ENCODE measurements at places on chromosomes 1 and 21.

- DNase-seq: peak; percentile 45
Observed at GRCh38 chr21:34890724-34891612, 158.1 kb downstream of the RUNX1 start.

DNA sequence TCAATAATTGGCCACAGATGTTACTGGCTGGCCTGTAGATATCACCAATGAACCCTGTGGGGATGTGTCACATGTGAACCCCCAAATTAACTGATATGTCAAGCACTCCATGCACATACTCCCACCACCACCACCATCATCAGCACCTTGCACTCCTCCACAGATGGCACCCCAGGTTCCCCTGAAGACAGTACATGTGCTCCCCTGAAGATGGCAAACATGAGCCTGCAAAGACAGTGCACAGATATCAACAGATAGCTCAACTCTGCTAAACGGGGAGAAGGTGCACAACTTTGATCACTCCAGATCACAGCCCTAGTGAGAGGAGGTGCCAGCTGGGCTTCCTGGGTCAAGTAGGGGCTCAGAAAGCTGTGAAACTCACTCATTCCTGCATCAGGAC, 74.4 kb downstream of the CLCA4 start:
- no peak for DNase-seq

DNA sequence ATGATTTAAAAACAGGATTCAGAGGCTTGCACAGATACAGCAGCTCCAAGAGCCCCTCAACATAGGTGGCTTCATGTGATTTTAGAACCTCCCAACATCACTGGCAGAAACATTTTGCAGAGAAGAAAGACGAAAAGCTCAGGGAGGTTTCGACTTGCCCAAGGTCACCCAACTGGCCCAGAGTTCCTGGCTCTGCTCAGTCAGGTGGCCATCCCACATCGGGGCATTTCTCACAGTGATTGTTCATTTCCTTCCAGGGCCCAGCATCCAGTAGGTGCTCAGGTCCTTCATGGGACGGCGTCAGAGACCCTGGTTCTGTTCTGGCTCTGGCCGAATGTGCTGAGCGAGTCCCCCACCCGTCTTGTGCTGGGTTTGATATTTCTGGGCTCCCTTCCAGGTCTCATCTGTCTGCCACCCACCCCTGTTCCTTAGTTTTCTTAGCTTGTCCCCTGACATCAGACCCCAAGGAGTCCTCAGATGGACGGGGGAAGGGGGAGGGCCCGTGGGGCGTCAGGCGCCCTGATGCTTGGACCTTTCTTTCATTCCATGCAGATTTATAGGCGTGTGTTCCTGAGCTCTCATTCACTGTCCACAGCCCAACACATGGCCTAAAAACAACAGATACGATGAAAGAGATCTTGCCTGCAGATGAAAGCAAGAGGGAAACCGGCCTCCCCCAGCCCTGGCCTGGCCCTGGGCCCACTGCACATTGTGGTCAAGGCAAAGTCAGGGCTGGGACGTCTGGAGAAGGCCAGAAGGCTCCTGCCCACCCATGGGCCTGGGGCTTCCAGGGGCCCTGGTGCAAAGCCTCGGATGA, 123.1 kb upstream of the ZBTB40 start:
- no peak for DNase-seq

DNA sequence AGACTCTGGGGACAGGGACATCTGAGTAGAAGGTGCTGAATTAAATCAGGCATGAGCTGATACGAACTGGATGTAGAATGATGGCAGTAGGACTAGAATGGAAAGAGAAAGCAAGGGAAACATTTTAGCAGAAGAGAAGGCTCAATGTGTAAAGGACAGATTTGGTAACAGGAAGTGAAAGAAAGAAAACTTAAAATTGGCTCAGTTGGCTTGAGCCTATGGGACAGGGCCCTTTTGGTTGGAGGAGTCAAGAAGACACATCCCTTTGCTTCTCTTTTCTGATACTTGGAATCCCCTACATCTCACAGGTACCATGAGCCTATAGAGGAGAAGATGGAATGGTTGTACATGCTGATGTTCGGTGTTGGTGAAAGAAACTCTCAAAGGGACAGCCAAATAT, 300.6 kb upstream of the PLXNA2 start:
- DNase-seq: no peak

DNA sequence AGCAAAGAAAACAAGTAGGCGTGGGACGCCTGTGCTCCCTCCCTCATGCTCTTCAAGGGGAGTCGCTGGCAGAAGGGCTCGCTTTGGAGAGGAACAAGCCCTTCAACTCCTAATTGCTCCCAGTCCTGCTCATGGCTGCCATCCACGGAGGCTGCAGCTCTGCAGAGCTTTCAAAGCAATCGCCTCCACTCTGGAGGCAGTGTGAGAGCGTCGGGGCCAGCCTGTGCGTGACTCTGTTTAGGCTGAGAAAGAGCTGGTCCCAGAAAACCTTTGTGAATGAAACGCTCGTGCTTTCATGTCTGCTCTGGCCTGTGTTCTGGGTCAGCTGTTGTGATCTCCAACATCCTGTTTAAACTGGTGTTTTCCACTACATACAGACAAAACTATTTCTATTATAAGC, 23.9 kb upstream of the RUNX1 start:
- no peak for DNase-seq

- no peak for DNase-seq
Observed at GRCh38 chr21:39908265-39908923, 41.2 kb downstream of the PCP4 start.

DNA sequence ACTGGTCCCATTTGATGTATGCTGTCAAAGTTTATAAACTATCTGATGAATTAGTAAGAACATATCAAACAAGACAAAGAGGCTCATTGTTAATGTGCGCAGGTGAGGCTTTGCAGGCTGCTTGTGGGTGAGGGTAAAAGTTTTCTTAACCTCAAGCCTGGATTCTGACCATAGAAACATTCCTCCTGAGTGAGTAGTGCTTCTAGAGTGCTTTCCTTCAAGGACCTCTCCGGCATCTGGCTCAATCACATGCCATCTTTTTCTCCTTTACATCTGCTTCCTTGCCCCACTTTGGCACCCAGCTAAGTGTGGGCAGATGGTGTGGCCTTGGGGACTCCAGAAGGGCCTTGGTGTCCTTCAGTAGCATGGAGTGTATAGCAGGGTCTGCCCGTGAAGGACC, 104.0 kb downstream of the ROR1 start:
- DNase-seq: no peak

- no peak for DNase-seq
Observed at GRCh38 chr1:162145966-162146696, 76.6 kb downstream of the NOS1AP start.

- DNase-seq: no peak
Observed at GRCh38 chr1:43822040-43822690, 111.4 kb upstream of the ARTN start.

GRCh38 chr1:47830641-47831333, 166.4 kb downstream of the TRABD2B start:
- DNase-seq: no peak

DNA sequence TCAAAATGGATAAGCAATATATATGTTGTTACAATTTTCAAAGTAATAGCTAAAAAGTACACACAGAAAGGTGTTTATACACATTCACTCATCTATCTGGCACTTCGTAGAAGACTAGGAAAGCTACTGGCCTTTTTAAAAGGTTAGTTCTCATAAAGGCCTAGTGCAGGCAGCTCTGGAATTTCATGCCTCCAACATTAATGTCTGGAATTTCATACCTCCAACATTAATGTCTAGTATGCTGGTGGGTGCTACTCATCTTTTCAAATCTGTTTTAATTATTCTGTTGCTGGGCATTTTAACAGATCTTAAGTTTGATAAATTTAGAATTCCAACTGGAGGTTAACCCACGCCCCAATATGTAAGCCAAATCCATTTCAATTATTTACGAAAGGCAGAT, 124.2 kb downstream of the AKT3 start:
- no peak for DNase-seq

GRCh38 chr1:64251971-64252370, 48.5 kb downstream of the UBE2U start:
- no peak for DNase-seq

GRCh38 chr1:68173283-68173935, 58.9 kb downstream of the WLS start:
- no peak for DNase-seq

GRCh38 chr1:214707306-214708087, 104.5 kb downstream of the CENPF start:
- DNase-seq: no peak

GRCh38 chr1:30052178-30052577, 671.2 kb downstream of the MATN1 start:
- DNase-seq: no peak

GRCh38 chr21:42125571-42126544, 54.7 kb downstream of the UMODL1 start:
- DNase-seq: no peak

DNA sequence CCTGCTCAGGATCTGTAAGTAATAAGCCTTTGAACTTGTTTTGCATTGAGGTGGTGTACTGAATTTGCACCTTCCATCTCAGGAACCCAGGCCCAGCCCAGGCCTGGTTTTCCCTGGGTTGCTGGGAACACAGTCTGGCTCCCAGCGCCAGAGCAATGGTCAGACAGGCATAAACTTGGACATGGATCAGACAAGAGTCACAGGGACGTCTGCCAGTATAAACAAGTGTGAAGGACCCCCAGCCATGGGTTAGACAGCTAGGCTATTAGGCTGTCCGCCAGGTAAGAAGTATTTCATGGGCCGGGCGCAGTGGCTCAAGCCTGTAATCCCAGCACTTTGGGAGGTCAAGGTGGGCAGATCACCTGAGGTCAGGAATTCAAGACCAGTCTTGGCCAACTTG, 5.5 kb downstream of the IFNLR1 start:
- DNase-seq: no peak

DNA sequence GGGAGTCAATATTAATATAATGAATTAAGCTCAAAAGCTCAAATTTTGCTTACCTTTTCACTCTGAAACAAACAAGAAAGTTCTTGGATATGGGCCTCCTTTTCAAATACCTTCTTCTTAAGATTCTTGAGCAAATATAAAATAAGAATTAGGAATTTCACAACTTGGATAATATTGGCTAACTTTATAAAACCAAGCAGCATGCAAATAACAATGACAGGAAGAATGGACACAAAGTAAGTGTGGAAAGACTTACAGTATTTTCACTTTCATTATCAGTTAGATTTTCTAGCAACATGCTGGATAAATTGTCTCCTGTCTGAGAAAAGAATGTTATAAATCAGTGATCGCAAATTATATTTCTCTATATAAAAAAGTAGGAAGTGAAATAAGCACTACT, 13.2 kb downstream of the ODF2L start:
- DNase-seq: no peak

- no peak for DNase-seq
Observed at GRCh38 chr1:193156822-193157142, 29.6 kb downstream of the B3GALT2 start.

DNA sequence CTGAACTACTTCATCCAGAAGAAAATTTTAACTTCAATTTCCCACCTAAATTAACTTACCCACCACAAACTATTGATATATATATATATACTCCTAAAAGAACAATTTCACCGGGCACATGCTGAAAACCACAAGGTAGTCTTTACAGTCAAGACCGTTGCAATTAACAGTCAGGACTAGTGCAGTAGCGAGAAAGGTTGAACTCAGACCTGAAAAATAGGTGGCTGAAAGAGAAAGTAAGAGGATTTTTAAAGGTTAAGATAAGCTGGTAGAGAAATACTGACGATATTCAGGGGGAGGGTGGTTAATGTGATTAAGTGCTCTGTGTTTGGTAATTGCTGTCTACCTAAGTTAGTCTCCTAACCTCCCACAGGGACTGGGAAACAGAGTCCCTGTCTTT, 1153.5 kb upstream of the TMPRSS15 start:
- DNase-seq: no peak

DNA sequence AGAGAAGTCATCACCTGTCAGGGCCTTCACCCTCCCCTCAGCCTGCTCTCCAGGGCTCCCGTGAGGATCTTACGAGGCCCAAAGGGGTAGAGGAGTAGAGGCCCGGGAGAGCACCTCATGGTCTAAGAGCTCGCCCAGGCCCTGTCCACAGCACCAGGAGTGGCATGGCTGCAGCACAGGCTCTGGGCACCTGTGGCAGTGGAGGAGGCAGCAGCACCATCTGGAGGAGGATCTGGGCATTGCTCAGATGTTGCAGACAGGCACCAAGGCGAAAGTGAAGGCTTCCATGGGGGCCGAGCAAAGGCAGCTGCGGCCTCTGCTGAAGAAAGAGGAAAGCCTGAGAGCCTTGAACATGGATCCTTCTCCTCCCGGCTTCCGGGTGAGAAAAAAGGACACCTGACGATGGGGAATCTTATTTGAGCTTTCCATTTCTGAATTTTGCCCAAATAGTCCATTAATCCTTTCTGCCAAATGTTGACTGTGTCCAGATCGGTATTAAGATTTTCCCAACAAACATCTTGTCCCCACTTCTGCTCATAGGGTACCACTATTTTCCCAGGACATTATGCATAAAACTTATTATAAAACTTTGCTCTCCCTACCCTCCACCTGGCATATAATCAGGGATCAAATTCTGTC, 604.7 kb downstream of the PTPRC start:
- peak; percentile 68 for DNase-seq

- no peak for DNase-seq
Observed at GRCh38 chr1:33445108-33445507, 14.2 kb upstream of the PHC2 start.

DNA sequence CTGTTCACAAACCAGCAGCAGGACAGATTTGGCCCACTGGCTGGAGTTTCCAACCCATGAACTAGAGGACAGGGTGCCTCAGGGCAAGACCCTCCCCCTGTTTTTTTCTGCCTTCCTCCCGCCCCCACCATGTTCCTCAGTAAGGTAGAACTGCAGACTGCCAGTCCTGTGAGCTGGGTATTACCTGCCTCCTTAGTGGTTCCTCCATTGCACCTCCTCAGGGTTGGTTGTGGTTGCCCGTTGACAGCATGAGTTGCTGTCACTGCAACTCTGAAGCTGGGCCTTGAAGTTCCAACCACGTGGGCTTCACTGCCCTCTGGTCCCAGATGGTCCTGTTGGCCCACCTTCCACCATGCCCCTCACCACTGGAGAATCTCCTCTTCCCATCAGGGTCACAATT, 28.8 kb downstream of the TENT5C start:
- no peak for DNase-seq

- DNase-seq: no peak
Observed at GRCh38 chr1:94928293-94928939, 1.5 kb upstream of the CNN3 start.

DNA sequence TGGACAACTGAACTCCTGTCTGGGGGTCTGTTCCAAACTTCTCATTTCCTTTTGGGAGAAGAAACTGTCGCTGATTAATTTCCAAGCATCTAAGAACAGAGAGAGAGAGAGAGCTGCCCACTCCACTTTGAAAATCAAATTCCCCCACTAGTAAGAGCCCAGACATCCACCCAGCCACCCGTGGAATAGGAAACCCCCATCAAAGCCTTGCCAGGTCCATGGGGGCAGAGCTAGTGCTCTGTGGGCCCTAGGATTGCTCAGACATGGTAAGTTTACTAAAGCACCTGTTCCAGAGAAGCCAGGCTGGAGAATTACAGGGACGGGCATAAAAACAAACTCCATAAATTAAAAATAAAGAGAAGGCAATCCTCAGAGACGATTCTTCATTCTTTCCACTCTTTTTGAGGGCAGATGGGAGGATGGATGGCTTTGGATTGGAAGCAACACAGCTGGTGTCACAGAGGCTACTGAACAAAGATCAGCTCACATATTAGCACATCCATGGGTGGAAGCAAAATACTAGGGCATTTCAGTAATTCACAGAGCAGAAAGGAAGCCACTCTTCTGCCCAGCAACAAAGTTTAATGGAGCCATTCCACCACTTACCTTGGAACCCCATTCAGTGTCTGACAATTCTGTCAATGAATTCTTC, 103.9 kb downstream of the COLGALT2 start:
- DNase-seq: no peak
